Spinal cord (tissue), 10 donors: ENCODE measurements at places on chromosomes 11 and 22.

- no peak for DNase-seq
These were observed 55.4 kb upstream of the PLET1 start for GRCh38 chr11:112315861-112316739.

- no peak for DNase-seq
These were observed 108.7 kb upstream of the AKIP1 start for GRCh38 chr11:8802251-8802650.

- DNase-seq, result no peak
These were observed 101.6 kb upstream of the USP47 start for GRCh38 chr11:11740073-11740702.

- DNase-seq, result no peak
These were observed 251.4 kb downstream of the DDX10 start for GRCh38 chr11:108916290-108916689.

DNA sequence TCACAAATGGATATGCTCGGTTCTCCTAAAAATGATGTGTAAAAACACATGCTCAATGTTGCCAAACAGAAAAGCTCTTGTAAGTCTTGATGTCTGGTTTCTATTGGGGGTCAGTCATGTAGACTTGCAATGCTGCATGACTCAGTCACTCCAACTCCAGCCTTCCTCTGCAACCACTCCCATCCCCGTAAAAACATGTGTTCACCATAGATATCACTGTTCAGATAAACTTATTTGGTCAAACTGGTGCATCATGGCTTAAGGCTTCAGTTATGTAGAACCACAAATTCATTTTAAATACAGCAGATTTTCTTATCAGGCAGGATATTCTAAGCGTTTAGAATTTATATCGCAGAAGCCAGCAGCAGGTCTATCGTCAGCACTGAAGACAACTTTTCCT lies 298.4 kb upstream of the LUZP2 start:
- DNase-seq, result no peak

GRCh38 chr11:125494561-125494960 lies 1.5 kb downstream of the FEZ1 start:
- no peak for DNase-seq

- DNase-seq, result no peak
These were observed 4.3 kb upstream of the TMPRSS13 start for GRCh38 chr11:117933475-117933874.

- peak; percentile 48 for DNase-seq
These were observed 2.4 kb downstream of the BRSK2 start for GRCh38 chr11:1392111-1392510.

GRCh38 chr11:113274713-113275582 lies 39.4 kb upstream of the TTC12 start:
- DNase-seq, result no peak

DNA sequence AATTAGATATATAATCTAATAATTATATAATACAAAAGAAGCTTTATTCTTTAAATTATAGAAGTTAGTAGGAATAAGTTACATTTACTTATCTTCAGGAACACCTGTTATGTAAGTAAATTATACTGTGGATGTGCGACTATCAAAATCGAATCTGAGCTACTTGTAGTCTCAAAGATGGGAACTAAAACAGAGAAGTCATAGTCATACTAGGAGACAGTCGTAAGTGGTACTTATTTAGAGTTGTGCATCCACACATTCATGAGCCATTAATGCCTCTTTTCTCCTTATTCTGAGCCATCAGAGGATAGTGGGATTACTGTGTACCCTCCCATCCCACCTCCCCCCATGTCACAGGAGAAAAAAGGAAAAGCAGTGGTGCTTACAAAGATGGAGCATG lies 114.4 kb downstream of the CADM1 start:
- no peak for DNase-seq

- DNase-seq, result no peak
These were observed 16.2 kb downstream of the SLC37A2 start for GRCh38 chr11:125079151-125079877.

GRCh38 chr11:4960877-4961276 lies 5.4 kb upstream of the OR51A2 start:
- no peak for DNase-seq
